ENCODE measurements at places on chromosomes 3 and 15.

GRCh38 chr3:197227780-197228574 lies 70.4 kb downstream of the DLG1 start:
- DNase-seq: no peak

DNA sequence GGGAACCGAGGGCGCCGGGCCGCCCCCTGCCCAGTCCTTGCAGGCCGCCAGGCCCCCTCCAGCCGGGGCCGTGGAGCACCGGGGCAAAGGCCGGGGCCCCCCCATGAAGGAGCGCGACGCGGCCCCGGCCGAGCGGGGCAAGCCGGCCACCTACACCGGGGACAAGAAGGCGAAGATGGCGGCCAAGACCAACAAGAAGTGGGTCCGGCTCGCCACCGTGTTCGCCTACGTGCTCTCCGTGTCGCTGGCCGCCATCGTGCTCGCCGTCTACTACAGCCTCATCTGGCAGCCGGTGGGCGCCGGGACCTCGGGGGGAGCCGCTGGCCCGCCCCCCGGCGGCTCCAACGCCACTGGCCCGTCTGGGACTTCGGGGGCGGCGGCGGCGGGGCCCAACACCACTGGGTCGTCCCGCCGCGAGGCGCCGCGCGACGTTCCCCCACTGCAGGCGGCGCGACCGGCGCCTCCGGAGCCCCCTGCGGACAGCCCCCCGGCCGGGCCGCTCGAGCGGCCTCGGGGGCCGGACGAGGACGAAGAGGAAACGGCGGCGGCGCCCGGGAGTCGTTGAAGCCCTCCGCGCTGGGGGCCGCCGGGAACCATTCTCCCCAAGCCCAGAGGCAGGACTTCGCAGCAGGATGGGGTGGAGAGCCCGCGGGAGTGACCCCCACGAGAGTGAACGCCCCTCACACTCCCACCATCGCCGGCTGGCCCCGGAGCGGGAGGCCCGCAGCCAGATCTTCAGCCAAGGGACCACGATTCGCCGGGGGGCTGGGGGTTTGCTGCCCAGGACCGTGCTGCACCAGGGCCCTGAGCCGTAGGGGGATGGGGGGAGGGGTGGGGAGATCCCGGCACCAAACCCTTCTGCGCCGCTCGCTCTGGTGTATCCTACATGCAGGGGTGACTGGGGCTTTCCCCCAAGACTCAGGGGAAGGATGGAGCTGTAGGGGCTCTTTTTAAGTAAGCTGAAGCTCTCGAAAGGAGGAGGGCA lies 753 bp downstream of the INAFM2 start:
- no peak for DNase-seq

DNA sequence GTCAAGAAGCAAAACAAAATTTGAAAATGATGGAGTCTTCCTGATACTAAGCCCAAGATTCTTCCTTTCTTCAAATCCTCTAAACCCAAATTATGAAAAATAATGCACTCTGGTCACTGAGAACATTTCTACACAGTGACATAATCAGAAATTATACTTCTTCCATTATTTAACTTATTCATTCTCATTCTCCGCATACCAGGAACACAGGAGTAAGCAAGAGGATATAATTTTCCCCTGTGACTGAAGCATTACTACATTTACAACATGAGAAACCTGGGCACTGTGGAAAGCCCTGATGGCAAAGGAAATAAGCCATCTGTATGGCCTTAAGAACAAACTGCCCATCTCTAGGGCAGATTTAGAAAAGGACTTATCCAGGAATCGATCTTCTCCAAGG lies 47.0 kb downstream of the EXD1 start:
- DNase-seq: no peak

DNA sequence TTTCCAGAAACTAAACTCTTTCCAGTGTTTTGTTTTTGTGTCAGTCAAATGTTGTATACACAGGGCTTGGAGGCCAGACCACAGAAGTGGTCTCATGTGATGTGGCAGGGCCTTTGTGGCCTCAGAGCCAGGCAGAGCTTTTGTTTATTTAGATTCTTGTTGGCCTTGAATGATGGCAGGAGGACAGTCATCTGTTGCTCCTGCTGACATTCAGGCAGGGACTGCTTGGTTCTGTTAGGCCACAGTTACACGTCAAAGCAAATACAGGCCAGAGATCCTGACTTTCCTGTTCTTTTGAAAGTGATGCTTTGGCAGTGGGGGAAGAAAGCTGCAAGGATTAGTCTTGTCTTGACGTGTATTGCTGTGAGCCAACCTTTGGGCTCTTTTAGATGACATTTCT lies 325.1 kb downstream of the CACNA2D3 start:
- DNase-seq: no peak

GRCh38 chr3:118863731-118864322 lies 170.8 kb downstream of the IGSF11 start:
- DNase-seq: no peak

GRCh38 chr15:38944536-38944935 lies 379.9 kb upstream of the RASGRP1 start:
- no peak for DNase-seq

DNA sequence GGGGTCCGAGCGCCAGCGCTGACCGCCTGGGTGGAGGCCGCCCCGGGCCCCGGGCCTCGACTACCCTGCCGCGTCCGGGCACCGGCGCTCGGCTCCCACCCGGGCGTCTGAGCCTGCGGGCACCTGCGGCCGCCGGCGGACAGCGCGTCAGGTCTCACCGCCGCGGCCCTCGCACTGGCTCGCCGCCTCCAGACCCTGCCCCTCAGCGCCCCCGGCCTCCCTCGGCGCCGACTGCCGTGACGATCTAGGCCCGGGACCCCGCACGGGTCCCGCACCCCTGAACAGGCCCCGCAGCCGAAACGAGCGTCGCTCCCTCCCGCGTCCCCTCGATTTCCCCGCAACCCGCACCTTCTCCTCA lies 297 bp downstream of the PRC1 start:
- DNase-seq: peak; percentile 44

GRCh38 chr3:187705164-187705563 lies 2.8 kb upstream of the RTP2 start:
- no peak for DNase-seq

- DNase-seq: no peak
Observed at GRCh38 chr3:67419779-67420178, 234.6 kb downstream of the SUCLG2 start.

DNA sequence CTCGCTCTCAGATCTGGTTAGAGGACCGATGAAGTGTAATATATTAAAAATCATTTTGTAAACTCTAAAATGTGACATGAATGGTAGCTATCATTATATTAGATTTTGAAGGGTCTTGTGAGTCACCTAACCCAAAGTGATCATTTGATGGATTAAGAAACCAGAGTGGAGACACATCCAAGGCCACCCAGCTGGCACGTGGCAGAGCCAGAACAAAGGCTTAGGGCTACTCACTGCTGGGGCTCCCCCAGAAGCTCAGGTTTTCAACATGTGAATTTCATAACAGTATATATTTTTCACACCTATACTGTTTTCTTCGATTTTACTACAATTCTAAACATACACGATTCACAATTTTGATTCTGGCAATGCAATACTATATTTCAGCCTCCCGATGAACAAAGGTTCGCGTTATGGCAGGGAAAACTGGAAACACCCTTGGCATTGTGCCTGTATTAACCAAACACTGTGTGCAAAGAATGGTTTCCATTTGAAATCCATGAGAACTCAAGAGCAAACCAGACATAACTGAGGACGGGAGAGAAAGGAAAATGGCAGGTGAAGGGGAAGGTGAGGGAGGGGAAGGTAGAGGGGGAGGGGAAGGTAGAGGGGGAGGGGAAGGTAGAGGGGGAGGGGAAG lies 88.9 kb downstream of the ADAMTS17 start:
- no peak for DNase-seq

DNA sequence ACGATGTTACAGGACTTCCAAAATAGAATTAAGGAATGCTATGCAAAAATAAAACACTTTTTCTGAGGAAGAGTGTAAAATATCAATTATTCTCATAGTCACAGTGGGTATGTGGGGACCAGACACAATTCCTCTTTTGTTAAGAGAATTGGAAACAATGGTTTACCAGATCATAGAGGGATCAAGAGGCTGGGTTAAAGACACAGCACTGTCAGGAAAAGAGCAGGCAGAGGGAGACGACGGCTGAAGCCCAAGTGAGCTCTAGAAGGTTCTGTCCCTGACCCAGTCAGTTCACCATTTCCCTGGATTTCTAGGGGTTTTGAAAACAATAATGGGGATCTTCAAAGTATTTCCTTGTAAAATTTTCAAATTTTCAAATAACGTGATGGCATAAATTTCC lies 54.0 kb upstream of the POLR2M start:
- no peak for DNase-seq

GRCh38 chr3:27483117-27484014 lies 818 bp downstream of the SLC4A7 start:
- peak; percentile 79 for DNase-seq

- DNase-seq: peak; percentile 98
Observed at GRCh38 chr3:184568924-184569829, 7.6 kb downstream of the EPHB3 start.

DNA sequence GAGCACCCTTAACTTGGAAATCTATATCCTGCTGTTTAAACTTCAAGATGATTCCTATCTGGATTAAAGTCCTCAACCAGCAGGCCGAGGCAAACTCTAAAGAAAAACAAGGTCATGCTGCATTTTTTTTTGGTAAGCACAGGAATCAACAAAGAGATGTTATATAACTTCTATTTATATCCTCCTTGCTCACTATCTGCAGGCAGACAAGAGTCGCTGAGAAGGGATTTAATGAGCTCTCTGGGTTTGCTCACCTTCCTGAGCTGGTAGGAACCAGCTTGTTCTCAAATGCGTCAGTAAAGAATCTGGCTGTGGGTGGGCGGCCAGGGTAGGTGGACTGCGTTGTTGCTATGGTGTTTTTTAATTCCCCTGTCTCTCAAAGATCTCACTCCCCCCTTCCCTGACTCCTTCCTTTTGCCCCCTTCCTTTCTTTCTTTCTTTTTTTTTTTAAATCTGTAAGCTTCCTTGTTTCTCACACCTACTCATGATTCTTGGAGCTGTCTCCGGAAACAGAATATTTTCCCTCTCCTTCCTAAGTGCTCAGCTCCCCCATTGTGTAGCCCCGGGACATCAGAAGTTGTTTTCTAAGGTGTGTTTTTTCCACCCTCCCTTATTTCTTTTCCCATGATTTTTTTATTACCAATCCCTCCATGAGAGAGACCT lies 228.8 kb upstream of the BHLHE40 start:
- DNase-seq: peak; percentile 49

DNA sequence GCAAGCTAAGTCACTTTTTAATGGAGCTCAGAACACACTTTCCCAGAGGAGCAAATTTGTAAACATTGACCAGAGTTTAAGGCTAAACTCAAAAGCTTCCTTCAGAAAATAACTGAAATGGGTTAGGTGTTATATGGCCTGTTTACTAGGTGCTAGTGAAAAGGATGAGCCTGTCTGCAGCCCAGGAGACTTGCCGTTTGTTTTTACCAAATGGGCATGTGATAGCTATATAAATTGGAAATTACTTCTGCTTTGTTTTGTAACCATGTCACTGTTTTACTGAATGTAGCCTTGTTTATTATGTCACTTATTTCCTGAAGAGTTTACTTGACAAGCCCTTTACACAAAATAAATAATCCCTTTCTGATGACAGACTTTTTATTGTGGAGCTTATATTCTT lies 109.4 kb upstream of the THSD4 start:
- DNase-seq: no peak

- no peak for DNase-seq
Observed at GRCh38 chr15:90266485-90266884, 1.0 kb downstream of the NGRN start.

DNA sequence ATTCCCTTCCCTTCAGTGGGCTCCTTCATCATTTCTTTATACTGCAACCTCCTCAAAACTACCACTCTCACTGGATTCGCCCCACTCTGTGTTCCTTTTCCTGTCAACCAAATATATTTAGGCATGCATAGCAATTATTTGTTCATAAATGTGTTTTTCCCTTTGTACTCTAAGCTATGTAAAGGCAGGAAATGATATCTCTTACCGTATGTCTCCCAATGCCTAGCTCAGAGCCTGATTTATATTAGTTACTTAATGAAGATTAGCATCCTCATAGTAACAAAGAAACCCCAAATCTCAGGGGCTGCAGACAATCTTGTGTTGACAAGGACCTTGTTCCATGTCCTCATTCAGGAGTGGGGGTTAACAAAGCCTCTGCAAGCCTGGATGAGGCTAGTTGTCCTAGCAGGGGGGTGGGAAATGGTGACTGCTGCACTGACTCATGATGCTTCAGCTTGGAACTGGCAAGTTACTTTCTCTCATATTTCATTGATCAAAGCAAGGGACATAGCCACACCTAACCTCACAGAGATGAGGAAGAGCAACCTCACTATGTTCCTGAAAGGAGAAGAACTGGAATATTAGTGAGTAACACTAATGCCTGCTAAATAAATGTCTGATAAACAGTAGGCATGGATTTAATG lies 15.2 kb downstream of the PHLDB2 start:
- DNase-seq: no peak

- no peak for DNase-seq
Observed at GRCh38 chr3:48989126-48989795, 780 bp upstream of the P4HTM start.

- DNase-seq: no peak
Observed at GRCh38 chr3:185717627-185718402, 107.0 kb downstream of the IGF2BP2 start.

GRCh38 chr15:60571008-60571420 lies 92.1 kb upstream of the ICE2 start:
- no peak for DNase-seq

GRCh38 chr3:27315003-27315402 lies 54.2 kb downstream of the NEK10 start:
- no peak for DNase-seq

DNA sequence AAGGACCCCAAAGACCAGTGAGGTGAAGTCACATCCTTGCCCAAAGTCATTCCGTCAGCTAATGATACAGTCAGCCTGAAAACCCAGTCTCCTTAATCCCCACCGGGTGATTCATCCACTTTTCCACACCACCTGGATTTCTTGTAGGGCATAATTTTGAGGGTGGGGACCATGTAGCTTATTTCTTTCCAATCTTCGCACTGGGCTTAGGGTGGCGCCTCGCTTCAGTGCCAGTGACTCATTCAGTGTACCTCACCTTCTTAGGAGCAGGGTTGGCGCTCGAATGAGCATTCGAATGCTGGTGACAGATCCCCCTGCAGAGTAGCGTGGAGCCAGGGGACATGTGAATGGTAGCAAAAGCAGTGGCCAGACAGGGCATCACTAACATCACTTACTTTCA lies 24.0 kb downstream of the BMF start:
- no peak for DNase-seq

DNA sequence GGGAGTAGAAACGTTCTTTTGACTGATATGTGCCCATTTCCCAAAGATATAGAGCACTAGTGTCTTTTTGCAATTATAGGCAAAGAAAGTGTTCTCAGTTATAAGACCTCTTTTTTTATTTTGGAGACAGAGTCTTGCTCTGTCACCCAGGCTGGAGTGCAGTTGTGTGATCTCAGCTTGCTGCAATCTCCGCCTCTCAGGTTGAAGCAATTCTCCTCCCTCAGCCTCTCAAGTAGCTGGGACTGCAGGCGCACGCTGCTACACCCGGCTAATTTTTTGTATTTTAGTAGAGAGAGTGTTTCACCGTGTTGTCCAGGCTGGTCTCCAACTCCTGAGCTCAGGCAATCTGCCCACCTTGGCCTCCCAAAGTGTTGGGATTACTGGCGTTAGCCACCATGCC lies 20.7 kb upstream of the ZNF639 start:
- no peak for DNase-seq

GRCh38 chr3:52346623-52347530 lies 30.8 kb downstream of the DNAH1 start:
- DNase-seq: no peak

Measured in right hindlimb (tissue), 1 donor.